ENCODE measurements at places on chromosomes 1 and 21. TPM values are rescaled to one million over a fixed set of nuclear protein-coding genes. Genes with fewer than 3 reads are reported as not detected.

F11R gene
- 145 TPM for total RNA-seq

ZNF695 gene
- 1.7 TPM for total RNA-seq

SPRR2A gene
- total RNA-seq, result not detected

VWA5B1 gene
- 0.28 TPM for total RNA-seq

ADCY10 gene
- 0.42 TPM for total RNA-seq

RPTN gene
- total RNA-seq, result not detected

SLC35F3 gene
- 0.14 TPM for total RNA-seq

MYOM3 gene
- 4.2 TPM for total RNA-seq

RUSC1 gene
- total RNA-seq, result 73.2 TPM

COL24A1 gene
- total RNA-seq, result 0.06 TPM

MSH4 gene
- total RNA-seq, result 0.45 TPM

DRAXIN gene
- total RNA-seq, result 0.11 TPM

GALE gene
- 183 TPM for total RNA-seq

BNIPL gene
- 0.75 TPM for total RNA-seq

CACYBP gene
- 46.0 TPM for total RNA-seq

KMO gene
- total RNA-seq, result 0.78 TPM

CD1E gene
- total RNA-seq, result 0.28 TPM

HMCN1 gene
- 3.9 TPM for total RNA-seq

SPRR4 gene
- not detected for total RNA-seq

ZNF670 gene
- 2.3 TPM for total RNA-seq

CLEC20A gene
- total RNA-seq, result not detected

CNIH4 gene
- total RNA-seq, result 60.7 TPM

APCS gene
- total RNA-seq, result not detected

SPATA46 gene
- not detected for total RNA-seq

CYP4A22 gene
- total RNA-seq, result not detected

B3GALT5 gene
- 115 TPM for total RNA-seq

SPATA21 gene
- not detected for total RNA-seq

TFF3 gene
- 3,156 TPM for total RNA-seq

ASCL5 gene
- not detected for total RNA-seq

LMNA gene
- total RNA-seq, result 335 TPM

All from left colon (tissue), 2 donors.